Ammon's horn (tissue), 1 donor: ENCODE measurements at places on chromosomes 3 and 15.

DNA sequence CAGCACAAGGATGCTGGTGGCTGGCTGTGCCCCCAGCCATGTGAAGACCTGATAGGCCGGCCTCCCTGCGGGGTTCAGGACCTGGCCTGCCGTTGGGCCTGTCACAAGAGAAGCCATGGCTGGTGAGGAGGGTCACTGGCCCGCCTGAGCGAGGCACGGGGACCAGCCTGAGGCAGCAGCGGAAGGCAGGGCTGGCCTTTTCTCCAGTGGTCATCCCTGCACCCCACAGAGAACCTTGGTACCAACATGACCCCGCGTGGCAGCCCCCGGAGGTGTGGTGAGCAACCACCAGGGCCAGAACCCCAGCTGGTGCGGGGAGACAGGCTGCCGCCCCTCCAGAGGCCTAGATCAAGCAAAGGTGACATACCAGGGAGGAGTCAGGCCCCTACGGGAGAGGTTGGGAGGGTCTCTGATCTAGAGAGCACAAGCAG is 134.1 kb upstream of the MEF2A start:
- no peak for DNase-seq

DNA sequence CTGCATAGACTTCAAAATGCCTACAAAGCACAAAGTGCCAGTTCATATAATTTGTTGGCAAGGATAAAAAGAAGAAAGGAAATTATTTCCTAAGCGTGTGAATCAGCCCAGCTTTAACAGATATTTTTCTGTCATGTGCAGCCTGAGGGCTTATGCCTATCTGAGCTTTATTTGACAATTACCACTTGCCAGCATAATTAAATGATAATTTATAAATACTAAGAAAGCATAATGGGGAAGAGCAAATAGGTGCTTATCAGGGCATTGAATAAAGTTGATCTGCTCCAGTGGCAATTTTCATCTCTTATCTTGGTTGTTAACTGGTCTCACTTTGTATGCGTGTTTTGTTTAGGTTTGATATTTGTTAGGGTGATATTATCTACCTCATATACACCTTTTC is 313.4 kb upstream of the DNAJC19 start:
- DNase-seq, result no peak

DNA sequence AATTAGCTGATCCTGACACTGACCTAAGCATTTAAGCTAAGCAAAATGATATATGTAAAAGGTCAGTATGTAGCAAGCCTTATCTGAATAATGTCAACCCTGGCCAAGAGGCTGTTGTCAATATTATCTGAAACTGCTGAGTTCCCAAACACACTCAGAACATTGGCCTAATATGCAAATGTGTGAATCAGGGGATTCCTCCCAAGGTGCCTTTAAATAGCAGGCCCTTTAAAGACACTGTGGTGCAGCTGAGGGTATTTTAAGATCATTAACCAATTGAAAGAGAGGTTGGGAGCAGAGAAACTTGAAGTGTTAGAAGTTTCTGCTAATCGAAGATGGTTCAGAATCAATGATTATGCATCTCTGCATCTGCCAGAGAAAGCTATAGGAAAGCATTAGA is 207.0 kb downstream of the NTRK3 start:
- no peak for DNase-seq

DNA sequence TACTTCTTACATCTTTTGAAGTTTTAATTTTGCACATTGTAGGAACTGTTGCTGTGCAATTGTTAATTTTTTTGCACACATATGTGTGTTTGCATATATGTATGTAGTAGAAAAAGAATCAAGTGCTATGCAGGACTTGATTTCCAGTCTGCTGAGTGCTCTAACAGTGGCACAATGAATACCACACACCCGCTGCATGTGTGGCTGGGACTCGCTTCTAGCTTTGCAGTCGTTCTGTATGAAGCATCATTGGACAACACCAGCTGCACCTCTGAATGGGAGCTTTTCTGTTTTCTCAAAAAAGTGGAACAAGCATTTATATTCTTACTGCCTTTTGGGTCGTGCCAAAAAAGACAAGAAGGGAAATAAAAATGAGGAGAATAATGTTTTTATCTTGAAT is 564.7 kb downstream of the FOXP1 start:
- peak; percentile 85 for DNase-seq

DNA sequence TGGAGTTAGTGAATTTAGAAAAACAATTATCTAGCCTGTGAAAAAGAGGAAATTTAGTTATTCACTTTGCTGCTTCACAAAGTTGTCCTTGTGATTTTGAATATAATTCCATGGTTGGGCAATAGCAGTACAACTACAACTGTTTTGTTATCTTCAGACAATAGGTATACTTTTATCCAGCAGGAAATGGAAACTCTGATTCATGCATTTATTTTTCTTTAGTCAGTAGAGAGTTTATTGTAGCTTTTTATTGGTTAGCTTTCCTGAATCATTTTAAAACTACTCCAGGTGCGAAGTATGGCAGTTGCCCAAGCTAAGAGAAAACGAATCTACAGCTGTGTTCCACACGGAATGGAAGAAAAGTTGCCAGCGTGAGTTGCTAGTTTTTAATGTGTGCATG is 80.3 kb downstream of the TM4SF4 start:
- DNase-seq, result no peak

GRCh38 chr3:8760091-8760490 is 9.3 kb downstream of the OXTR start:
- no peak for DNase-seq

DNA sequence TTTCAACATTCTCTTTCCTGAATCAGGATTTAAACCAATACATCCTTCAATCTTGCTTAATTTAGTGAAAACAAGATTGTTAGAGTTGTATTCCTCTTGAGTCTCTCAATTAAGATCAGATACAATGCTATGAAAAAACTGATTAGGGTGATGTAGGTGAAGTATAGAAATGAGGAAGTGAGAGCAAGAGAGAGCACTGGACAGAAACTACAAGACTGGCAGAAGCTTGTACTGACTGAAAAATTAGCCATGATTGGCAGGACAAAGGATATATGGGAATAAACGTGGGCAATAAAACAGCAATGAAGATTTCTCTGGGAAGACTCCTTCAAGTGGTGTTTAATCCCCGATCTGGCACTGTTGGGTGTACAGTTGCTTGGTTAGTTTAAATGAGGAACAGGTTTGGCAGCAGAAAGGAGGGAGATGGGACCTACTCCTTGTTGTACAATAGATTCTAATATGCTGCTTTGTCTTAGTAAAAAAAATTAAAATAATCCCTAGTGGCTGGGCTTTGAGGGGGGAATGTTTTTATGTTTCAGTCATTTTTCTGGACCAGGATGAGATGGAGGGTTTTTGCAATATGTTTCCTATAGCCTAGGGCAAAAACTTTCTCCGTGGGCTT is 252.7 kb downstream of the SLC9A9 start:
- DNase-seq, result no peak

DNA sequence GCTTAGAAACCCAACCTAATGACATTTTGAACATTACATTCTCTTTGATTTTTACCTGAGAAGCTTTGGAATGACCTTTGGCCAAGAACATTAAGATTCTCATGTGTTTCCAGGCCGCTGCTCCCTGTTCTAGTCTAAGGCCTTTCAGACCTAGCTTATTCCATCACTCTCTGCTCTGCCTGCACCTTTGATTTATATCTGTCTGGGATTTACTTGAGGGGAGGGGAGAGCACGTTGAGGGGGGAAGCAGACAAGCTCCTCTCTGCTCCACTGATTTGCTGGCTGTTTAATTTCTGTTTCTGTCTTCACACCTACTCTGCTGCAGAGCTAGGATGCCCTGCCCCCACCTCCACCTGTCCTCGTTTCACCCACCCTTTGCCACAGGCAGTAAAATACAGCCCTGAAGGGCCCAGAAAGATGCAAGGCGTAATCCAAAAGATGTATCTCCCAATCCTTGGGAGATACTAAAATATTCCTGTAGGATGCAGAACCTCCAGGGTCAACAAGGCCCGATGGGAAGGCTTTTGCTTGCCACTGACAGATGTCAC is 429.8 kb downstream of the EPHB1 start:
- no peak for DNase-seq

DNA sequence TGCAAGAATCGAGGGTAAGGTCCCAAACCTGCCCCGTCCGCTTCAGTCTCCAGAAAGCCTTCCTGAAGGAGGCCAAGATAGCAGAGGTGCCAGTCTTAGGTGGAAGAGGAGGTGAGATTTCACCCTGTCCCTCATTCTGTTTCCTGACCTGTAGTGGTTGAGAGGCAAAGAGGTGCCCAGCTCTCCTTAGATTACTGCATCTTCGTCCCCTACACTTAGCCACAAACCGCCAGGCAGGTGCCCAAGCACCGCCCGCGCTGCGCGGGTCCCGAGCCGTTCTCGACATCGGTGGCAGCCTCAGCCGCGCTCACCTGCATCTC is 23.8 kb upstream of the POLG start:
- no peak for DNase-seq

- no peak for DNase-seq
Observed at GRCh38 chr15:100881573-100882336, 2.1 kb downstream of the ALDH1A3 start.

GRCh38 chr3:44444896-44445691 is 32.4 kb downstream of the ZNF445 start:
- DNase-seq, result no peak

GRCh38 chr3:69129531-69129930 is 7.1 kb upstream of the LMOD3 start:
- DNase-seq, result no peak

- no peak for DNase-seq
Observed at GRCh38 chr3:126557761-126558160, 971 bp downstream of the C3orf22 start.
